ENCODE measurements at places on chromosomes 12 and 14.

- no peak for DNase-seq
Observed at GRCh38 chr12:4051596-4051995, 178.4 kb upstream of the PARP11 start.

- DNase-seq = no peak
Observed at GRCh38 chr12:15861404-15861803, 20.8 kb upstream of the STRAP start.

GRCh38 chr14:61296719-61297502, 15.8 kb upstream of the TMEM30B start:
- DNase-seq = no peak

DNA sequence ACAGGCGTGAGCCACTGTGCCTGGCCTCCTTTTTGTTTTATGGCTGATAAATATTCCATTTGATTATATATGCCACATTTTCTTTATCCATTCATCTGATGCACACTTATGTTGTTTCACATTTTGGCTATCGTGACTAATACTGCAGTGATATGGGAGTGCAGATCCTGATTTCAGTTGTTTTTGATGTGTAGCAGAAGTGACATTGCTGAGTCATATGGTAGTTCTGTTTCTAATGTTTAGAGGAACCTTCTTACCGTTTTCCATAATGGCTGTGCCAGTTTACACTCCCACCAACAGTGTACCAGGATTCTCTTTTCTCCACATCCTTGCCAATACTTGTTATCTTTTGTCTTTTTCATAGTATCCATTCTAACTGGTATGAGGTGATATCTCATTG, 235.9 kb downstream of the ERC1 start:
- DNase-seq = no peak
